ENCODE measurements at places on chromosomes 12 and 14.

DNA sequence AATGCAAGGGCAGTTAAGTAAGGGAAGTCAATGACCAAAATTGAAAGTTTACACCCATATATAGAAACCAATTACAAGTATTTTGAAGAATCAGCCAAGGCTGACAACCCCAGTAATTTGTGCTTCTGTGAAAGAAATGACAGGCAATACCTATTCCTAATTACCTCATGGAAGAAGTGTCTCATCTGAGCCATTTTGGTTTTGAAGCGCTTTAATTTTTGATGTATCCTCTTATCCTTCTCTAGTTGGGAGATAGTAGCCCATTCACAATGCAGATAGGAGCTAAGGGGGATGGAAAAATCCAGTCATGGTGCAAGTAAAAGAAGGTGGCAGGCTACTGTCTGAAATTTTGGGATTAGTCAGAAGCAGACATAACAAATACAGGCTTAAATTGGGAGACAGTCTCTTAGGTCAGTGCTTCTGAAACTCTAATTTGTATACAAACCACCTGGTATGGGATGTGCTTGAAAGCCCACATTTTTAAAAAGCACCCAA is 30.4 kb upstream of the SUPT16H start:
- DNase-seq = no peak

DNA sequence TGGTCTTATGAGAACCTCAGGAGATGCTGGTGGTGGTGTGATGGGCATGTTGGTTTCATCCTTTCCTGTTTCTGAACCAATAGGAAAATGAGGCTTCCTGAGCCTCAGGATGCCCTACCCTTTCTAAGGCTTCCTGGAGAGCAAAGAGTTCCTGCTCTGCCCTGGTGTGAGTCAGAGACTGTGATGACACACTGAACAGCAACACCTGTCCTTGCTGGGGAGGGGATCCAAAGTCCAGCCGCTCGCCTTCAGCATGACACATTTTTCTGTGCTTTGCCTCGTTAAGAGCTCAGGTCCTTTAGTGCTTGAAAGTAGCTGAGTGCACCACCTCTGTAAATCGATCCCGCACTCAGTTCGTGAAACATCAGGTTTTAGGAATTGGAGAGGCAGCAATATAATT is 116.0 kb downstream of the CACNA1C start:
- no peak for DNase-seq

- DNase-seq = no peak
These were observed 2.3 kb downstream of the PAPLN start for GRCh38 chr14:73239393-73240241.

DNA sequence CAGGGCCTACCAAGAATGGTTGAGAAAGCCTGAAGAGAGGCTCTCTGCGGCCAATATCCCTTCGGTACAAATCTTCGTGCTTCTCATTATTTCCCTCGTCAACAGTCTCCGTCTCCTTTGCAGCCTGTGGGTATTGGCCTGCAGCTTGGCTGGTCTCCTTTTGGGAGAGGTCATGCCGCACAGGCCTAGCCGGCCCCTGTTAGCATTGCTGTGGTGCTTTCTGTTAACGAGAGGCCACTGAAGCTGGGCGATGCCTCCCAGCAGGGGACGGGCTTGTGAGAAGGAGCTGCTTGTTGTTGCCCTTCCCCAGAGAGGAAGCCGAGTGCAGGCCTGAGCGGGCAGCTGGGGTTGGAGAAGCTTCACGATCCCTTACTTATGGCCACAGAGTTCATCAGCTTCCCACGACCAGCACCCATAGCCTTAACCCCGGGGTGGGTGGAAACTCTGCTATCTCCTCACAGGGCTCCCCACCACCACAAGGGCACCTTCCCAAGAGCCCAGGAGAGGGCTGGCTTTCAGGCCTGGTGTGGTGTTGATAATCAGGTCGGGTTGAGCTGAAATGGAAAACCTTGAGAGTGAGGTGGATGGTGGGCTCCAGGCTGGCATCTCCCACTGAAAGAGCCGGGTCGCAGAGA is 228.6 kb downstream of the ZFP36L1 start:
- no peak for DNase-seq

DNA sequence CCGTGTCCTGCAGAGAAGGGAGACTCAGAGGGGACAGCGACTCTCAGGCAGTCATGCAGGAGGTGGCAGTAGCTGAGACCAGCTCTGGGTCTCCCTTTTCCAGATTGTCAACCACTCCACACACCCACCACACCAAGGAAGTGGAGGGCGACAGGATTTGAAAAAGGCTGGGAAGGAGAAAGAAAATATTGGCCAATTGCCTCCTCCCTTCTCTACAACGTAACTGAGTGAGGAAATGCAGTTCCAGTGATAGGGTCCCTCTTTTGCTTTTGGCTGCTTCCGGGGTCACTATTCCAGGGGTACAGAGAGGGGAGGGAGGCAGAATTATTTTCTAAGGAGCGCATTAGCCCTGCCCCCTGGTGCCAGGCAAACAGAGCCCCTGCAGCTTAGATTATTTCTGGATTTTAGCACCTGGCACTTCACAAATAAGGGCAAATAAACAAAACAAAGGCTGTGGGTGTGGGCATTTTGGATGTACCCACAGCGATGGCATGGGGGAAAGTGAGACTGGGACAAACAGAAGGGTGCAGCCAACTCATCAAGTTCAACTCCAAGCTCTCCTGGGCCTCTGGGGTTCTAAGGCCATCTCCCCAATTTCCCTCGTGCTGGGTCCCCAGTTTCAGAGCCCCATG is 20.4 kb downstream of the ASB2 start:
- no peak for DNase-seq

- DNase-seq = no peak
These were observed 38.1 kb downstream of the P2RX7 start for GRCh38 chr12:121170611-121171260.

DNA sequence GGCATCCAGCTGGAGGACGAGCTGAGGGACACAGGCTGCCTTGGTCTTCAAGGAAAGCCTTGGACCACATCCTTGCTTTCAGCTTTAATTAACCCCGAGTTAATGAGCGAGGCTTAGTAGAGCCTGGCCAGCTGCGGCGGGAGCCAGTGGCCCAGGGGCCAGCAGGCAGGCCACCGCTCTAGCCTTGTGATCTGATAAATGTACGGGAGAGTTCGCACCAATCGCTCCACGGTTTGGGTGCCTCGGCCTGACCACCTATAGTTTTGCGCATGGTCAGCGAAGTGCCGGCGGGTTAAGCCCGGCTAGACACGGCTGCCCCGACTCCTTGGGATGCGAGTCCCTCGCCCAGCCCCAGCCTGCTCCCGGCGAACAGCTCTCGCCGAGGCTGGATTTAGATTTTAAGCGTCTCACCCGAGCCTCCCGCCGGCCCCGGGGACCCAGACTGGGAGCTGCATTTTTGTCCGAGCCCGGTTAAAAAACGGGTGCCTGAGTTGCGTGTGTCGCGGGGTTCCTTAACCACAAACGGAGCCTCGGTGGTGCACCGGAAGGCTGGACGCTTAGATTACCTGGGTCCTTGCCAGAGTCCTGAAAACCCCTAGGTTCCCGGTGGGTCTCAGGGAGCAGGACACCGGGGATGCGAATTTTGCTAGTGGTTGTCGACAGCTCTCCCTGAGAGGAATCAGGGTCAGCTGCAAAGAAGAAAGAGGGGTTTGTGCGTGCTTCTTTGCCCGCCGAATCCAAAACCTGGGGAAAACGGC is 2.9 kb upstream of the HOXC12 start:
- DNase-seq = no peak

DNA sequence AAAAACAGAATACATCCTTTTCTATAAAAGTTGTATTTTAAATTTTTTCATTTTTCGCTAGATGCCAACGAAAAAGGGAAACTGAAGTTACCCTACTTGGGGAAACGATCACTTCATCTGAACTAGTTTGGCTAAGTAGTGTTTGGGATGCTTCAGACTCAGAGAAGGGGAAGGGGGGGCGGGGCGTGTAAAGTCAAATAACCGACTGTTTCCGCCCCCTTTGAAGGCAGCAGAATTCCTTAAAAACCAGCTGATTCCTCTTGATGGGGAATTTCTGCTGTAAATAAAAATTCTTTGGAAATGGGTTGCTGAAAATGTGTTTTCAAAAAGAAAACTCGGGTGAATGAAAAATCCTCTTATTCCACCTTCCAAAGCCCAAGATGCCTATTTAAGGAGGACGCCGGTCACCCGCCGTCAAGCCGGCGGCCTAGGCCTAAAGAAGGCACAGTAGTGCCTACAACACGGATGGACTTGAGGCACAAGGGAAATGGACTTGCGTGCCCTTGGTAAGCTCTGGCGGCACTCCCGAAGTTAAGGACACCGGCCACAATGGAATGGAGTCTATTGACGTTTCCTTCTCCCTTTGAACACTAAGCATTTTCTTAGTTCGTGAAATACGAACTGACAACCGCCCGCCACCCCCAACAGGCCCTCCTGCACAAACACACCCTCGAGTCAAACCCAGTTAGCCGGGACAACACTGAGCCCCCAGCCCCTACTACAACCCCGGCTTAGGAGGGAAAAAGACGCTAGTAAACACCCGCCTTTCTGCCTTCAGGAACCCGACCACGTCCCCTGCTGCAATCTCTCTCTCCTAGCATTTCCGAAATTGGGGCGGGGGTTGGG is 1.9 kb downstream of the ATXN2 start:
- no peak for DNase-seq

DNA sequence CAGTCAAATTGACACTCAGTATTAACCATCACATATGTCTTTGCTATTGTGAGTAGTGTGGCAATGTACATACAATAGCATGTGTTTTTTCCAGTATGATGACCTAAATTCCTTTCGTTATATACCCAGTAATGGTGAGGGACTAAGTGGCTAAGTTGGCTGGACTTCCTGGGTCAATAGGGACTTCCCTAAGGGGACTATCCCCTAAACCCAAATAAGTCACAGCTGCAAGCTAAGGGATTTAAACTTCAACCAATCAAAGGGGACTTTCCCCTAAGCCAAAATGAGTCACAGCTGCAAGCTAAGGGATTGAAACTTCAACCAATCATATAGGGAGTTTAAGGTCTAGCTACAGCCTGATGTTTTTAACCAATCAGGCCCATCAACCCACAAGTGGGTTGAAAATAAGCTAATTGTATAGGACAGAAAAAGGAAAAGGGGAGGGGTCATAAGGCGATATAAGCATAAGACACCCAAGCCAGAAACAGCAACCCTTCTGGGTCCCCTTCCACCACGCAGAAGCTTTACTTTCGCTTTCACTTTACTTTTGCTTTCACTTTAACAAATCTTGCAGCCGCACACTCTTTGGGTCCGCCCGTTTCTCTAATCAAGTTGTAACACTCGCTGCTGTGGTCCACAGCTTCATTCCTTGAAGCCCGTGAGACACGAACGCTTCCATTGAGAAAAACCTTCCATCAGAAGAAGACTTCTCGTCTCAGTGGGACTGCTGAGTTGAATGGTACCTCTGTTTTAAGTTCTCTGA is 404.4 kb downstream of the FLRT2 start:
- no peak for DNase-seq

- no peak for DNase-seq
These were observed 13.4 kb upstream of the SLC38A4 start for GRCh38 chr12:46839232-46839631.

DNA sequence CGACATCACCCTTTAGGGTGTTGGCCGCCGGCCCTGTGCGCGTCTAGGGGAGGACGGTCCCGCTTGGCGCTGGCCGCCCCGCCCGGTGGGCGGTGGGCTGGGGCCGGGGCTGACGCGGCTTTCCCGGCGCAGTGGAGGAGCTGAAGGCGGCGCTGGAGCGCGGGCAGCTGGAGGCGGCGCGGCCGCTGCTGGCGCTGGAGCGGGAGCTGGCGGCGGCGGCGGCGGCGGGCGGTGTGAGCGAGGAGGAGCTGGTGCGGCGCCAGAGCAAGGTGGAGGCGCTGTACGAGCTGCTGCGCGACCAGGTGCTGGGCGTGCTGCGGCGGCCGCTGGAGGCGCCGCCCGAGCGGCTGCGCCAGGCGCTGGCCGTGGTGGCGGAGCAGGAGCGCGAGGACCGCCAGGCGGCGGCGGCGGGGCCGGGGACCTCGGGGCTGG is 3.6 kb downstream of the TNFAIP2 start:
- DNase-seq = no peak

GRCh38 chr14:92334050-92334449 is 11.1 kb downstream of the SLC24A4 start:
- DNase-seq = no peak

- DNase-seq = no peak
These were observed 3.3 kb downstream of the FGD6 start for GRCh38 chr12:95213928-95214327.

GRCh38 chr12:98001430-98001829 is 514.0 kb upstream of the TMPO start:
- DNase-seq = no peak

GRCh38 chr12:55850401-55850800 is 7.7 kb upstream of the MMP19 start:
- no peak for DNase-seq

DNA sequence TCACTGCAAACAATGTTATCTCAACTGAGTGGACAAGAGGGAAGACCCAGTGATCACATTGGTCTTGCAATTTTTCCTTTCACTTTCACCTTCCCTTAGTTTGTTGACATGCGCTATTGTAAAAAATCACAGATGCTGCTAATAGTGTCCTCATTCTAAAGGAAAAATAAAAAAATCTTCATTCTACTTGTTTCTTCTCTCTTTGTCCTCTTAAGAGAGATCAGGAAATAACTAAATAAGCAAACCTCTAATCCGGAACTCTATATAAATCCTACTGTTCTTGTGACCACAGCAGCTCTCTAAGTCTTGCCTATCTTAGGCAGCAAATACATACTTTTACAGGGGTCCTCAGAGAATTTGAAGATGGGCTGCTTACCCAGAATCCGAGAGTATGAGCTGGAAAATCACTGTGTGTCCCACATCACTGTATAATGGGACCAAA is 257.7 kb downstream of the NAV3 start:
- DNase-seq = no peak

DNA sequence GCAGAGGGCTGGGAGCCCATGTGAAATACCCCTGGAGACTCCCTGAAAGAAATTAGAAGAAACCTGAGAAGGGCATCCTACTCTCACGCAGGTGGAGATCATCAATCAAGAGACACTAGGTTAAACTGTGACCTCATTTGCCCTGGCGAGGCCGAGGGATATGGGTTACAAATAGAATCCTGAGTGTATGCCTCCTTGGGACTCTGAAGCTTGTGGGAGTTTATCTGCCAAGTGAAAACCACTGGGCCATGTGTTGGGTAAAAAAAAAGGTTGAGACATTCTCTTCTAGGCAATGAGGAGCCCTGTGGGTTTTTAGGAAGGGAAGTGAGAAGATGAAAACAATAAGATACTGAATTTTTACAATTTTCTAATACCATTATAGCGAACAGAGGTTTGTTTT is 160.7 kb upstream of the ARID2 start:
- DNase-seq = no peak
